Endodermal cell (in vitro differentiated cells): ENCODE measurements at places on chromosomes 11 and 22. TPM values are rescaled to one million over a fixed set of nuclear protein-coding genes. Genes with fewer than 3 reads are reported as not detected.

HPX gene
- total RNA-seq, result 5.4 and 6.0 TPM in 2 replicates

- DNase-seq, result peak; percentile 14
These were observed 59.4 kb downstream of the MICAL2 start for GRCh38 chr11:12169822-12170221.

- no peak for DNase-seq
These were observed 576.9 kb upstream of the ANO5 start for GRCh38 chr11:21615955-21616371.

DNA sequence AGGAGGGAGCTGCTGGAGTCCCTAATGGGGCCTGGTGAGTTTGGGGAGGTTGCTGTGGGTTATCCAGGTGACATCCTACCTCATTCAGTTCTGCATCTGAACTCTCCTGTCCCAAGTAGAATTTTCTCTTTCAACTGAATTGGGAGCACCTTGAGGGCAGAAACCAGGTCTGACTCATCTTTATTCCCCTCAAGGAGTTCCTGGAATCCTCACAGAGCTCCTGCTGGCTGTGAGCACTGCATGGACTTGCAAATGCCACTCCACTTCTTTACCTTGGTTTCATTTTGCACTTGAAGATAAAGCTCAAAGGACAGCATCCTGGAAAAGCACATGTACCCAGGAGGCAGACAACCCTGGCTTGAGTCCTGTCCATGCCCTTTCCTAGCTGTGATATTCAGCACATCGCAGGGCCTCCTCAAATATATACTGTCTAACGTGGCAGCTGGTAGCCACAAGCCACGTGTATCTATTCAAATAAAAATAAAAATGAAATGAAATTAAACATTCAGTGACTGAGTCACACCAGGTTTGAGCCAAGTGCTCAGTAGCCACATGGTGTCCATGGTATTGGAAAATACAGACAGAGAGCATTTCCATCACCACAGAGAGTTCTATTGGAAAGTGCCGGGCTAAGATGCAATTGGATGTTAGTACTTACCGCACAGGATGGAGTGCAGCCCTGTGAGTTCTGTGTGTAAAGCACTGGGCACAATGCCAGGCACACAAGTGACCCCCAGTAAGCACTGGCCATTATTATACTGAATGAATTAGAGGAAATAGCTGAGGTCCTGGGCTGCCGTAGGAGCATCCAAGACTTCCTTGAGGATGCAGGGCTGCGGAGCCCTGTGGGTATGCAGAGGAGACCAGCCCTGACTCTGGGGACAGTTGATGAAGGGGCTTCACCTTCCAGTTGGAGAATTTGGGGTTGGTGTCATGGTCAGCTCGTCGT, 149.0 kb downstream of the PKNOX2 start:
- no peak for DNase-seq

- no peak for DNase-seq
These were observed 296.9 kb downstream of the BRD1 start for GRCh38 chr22:49530671-49531367.

DNA sequence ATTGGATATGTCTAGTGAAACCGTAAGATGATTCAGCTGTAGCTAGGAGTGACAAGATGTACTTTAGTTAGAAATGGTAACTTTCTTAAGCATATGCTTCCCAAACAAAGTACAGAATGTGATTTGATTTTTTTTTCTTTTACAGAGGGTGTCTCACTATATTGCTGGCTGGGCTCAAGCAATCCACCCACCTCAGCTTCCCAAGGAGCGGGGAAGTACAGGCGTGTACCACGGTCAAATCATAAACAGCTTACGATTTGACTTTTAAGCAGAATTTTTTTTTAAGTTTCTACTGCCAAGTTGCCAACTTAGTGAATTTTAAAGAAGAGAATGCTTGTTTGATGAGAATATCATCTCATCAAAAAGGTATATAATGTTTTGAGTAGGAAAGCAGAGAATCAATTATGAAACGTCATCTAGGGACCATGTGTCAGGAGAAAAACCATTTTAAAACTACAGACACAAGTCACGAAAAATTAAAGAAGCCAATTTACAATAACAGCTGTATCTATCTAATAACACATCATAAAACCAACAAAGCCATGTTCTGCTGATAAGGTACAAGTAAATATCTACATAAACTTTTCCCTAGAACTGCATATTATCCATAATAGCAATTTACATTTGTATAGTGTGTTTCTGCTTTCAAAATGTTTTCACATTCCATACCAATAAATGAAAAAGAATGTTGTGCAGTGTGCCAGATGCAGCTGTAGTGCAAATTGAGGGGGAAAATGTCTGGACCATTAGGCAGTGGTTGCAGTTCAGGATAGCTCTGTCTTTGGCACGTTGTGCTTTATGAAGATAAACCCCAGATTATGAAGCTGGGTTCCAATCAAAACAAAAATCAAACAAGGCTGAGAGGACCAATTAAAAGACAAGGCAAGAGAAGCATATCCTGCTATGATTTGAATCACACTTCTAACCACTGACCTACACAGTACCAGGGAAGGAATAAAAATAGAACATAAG, 33.7 kb upstream of the USP47 start:
- DNase-seq, result no peak

GRCh38 chr11:13335319-13335718, 57.7 kb downstream of the BMAL1 start:
- peak; percentile 93 for DNase-seq

GRCh38 chr11:13852481-13852880, 110.0 kb upstream of the SPON1 start:
- no peak for DNase-seq

GRCh38 chr11:6693342-6694228, 10.4 kb upstream of the MRPL17 start:
- DNase-seq, result no peak
